ENCODE measurements at places on chromosomes 4 and X. TPM values are rescaled to one million over a fixed set of nuclear protein-coding genes. Genes with fewer than 3 reads are reported as not detected.

Gene AFP
- 1,253 TPM for polyA plus RNA-seq

Gene TLR10
- polyA plus RNA-seq = 0.65 TPM

Gene PPBP
- 28.3 TPM for polyA plus RNA-seq

Gene SMIM43
- polyA plus RNA-seq = 0.85 TPM

Gene HERC6
- polyA plus RNA-seq = 9.9 TPM

Gene SYTL5
- 2.8 TPM for polyA plus RNA-seq

Gene GPM6B
- 18.6 TPM for polyA plus RNA-seq

Gene HTRA3
- polyA plus RNA-seq = 7.9 TPM

Gene RAB40A
- polyA plus RNA-seq = 2.1 TPM

Measured in right renal cortex interstitium (tissue), 3 donors.